CD4-positive, alpha-beta T cell treated with Interleukin-4 for 1 hour (primary cell): ENCODE measurements at places on chromosomes 1 and 21.

DNA sequence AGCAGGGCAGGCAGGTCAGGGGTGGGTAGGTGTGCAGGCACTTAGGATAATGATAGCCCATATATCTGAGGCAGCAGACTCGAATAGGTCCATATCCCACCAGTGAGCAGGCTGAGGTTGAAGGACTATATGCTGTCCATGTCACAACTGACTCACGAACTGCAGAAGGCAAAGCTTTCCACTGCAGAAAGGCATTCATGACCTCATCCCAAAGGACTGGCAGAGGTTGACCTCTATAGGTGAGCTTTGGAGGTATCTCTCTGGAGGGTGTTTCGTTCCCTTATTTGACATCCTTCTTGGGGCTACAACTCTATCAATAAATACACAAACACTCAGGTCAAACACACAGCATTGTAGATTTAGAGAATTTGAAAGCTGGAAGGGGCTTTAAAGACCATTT, 42.8 kb upstream of the MARK1 start:
- no peak for DNase-seq

GRCh38 chr1:61403679-61404596, 321.0 kb downstream of the TM2D1 start:
- DNase-seq: no peak

GRCh38 chr1:46017876-46018503, 114.4 kb downstream of the PIK3R3 start:
- DNase-seq: no peak

GRCh38 chr1:173504268-173504667, 27.1 kb downstream of the PRDX6 start:
- DNase-seq: no peak

- DNase-seq: no peak
These were observed 779 bp downstream of the THEM5 start for GRCh38 chr1:151852733-151853132.

DNA sequence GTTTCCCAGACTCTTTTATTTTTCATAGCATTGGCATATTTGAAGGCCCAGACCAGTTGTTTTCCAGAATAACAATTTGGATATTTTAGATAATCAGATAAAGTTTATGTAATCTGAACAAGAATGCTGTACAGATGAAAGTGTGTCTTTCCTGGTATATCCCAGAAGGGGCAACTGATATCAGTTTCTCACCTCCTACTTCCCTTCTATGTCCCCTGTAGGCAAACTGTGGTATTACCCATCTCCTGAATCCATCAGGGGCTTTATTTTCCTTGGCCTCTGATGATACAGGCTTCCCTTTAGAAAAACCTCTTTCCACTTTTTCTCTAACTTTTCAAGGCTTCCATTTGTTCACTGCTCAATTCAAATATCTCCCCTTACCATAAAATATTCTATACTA, 87.5 kb upstream of the RGS1 start:
- no peak for DNase-seq

DNA sequence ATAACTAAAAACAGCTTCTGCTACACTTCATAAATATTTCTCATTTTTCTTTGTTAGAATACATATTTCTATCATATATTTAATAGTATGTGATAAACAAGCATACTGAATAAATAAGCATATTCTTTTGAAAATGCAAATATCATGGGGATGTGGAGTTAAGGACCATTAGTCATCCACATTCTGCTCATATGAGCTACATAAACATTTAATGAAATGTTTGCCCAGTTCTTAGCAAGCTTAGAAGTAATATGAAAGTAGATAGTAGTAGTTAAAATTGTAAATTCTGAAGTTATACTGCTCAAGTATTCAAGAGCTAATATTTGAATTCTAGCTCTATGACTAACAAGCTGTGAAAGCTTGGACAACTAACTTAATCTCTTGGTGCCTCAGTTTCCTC, 10.1 kb upstream of the GORAB start:
- DNase-seq: no peak

DNA sequence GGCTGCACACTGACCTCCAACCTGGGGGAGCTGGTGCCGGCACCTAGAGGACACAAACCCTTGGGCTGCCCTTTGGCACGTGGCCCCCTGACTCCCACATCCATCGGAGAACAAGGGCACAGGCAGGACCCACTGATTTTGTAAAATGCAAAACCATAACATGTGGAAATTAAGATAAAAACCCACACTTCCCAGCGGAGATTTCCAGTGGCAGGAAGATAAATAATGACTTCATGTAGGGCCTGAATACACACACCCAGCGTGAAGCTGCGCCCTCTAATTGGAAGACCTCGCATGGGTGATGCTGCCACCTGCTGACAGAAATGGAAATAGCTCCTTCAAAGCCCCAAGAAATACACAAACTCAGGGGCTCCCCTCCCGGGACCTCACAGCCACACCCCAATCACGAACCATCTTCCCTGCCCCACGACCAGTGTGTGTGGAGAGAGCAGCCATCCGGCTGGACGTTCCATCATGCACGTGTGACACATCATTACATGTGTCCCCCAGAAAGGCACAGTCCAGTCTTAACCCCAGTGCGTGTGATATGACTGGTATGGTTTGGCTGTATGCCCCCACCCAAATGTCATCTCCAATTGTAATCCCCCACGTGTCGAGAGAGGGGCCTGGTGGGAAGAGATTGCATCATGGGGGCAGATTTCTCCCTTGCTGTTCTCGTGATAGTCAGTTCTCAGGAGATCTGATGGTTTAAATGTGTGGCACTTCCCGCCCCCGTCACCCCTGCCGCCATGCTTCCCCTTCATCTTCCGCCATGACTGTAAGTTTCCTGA, 5.7 kb upstream of the TPRG1L start:
- peak; percentile 80 for DNase-seq

DNA sequence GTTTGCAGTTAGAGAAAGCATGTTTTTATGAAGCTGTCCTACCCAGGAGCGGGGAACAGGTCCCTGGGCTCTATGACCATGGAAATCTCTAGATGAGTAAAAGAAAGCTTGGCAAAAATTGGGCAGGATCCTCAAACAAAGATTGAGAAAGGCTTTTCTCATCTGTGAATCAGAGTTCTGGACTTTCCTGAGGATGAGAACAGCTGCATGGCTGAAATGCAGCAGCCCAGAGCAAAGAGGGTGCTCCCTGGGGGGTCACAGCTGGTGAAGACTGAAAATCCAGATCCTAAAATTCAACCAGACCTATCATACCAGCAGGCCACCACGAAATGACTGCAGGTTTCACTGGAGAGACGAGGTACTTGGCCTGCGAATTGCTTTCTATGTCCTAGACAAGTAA, 65.7 kb upstream of the APP start:
- no peak for DNase-seq

GRCh38 chr1:39901464-39901713, 328 bp downstream of the MYCL start:
- DNase-seq: no peak

DNA sequence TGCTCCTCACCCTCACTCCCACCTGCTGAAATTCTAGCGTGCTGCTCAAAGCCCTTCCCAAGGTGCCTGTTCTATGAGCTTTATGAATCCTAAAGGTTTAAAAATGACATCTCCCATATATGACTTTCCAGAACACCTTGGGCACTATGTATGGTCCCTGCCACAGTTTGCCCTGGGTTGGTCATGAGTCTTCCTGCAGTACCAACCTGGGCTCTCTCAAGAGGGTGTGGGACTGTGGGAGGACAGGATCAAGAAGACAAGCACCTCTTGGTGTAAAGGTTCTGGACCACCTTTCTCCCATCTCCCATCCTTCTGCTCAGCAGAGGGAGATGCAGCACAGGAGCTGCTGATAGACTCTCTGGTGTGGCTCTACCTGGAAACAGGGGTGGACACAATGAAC, 134.1 kb downstream of the FCRL5 start:
- DNase-seq: no peak

GRCh38 chr1:2074944-2075740, 24.9 kb downstream of the PRKCZ start:
- DNase-seq: no peak

DNA sequence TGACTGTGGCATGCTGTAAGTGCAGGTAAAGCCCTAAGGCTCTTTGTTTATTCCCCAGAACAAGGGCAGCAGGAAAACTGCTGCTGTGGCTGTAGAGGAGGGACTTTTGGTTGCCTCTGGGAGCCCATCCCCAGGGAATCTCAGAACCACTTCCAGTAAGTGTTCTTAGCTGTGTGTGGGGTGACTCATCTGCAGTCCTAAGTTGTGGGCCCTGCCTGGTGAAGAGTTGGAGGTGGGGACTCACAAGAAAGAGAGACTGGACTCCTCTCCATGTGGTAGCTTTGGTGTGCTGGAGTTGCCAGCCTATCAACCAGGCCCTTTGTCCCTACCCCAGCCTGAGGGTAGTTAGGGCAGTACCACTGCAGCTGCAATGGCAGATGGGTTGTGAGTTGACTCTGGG, 24.0 kb upstream of the DENND1B start:
- no peak for DNase-seq

GRCh38 chr1:170494369-170494768, 37.6 kb upstream of the GORAB start:
- no peak for DNase-seq

DNA sequence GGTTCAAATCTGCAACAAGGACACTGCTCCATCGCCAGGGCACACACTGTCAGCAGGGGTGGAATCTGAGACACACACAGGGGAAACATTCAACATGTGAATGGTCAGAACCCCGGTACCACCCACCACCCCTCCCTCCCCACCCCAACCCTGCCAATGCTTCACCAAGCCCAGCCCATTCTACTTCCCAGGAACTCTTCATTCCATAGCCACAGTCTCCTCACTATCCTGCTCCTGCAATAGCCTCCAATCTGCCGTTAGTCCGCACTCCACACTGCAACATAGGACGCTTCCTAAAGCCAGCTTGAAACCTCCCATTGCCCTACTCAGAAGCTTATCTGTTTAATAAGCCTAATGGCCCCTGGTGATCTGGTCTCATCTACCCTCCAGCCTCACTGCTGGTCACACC, 7.5 kb upstream of the RAB3B start:
- no peak for DNase-seq

- no peak for DNase-seq
These were observed 54.5 kb downstream of the EXO1 start for GRCh38 chr1:241902391-241903065.

DNA sequence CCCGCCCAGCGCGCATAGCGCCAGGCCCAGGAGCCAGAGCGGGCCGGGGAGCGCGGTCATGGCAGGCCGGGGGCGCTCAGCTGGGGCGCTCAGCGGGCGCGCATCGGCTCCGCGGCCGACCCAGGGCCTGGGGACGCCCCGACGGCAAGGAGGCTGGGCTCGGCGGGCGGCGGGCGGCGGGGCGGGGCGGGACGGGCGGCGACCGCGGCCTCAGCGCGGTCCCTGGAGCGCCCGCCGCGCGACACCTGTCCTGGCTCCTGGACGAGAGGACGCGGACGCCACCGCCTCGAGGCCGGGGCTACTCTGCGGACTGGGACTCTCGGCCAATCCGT, 273 bp downstream of the BMP8B start:
- no peak for DNase-seq

GRCh38 chr1:37035014-37035691, 838 bp upstream of the GRIK3 start:
- no peak for DNase-seq

GRCh38 chr1:10170239-10170574, 40.2 kb upstream of the KIF1B start:
- no peak for DNase-seq
